Pancreas (tissue), 10 donors: ENCODE measurements at places on chromosomes 6 and 20. TPM values are rescaled to one million over a fixed set of nuclear protein-coding genes. Genes with fewer than 3 reads are reported as not detected.
A peak's percentile ranks its signal among the peaks of the same experiment; 100 is the strongest.

DNA sequence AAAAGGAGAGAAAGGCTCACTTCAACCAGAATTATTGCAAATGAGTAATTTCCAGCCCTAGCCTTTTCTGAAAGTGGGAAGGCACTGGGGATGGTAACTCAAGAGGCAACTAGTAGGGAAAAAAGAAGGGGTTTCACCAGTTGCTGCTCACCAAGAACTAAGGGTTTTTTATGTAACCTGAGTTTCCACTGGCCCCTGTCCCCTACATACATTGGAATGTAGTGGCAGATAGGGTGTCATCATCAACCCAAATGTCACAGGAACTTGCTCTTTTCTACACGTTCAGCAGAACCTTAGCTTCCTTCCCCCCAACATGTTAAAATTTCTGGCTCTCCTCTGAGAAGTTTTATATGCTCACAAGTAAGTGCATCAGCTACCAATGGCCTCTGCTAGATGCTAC is 38.2 kb upstream of the PKHD1 start:
- H3K36me3 ChIP-seq: no peaks in the 10 kb centered on the region
- DNase-seq: no peak
- H3K4me3 ChIP-seq: no peak overlapping the region
- H3K27ac ChIP-seq: peak overlapping the region; percentile 70

DNA sequence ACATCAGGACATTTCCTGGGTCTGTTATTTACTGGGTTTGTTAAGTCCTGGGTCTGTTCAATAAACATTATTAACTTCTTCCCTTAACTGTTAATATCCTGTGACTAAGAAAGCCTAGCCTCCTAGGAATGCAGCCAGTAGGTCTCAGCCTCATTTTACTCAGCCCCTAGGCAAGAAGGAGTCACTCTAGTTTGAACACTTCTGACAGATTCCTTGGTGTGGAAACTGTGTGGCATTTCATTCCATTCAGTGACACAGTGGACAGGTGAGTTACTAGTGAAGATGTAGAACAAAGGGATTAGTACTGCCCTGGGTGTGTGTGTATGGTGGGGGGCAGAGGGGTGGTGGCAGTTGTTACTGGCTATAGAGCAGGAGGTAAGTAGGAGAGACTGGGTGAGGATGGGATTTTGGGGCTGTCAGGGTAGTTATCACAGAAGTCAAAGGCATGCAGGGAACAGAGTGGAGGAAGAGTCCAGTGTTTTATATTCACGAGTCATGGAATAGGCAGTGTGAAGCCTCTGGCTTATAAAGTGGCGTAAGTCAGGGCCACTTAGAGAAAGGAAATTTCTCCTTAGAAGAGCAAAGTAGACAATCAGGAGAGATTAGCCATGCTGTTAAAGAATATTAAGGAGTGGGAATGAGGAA is 28.4 kb downstream of the RNF182 start:
- DNase-seq: no peak
- H3K36me3 ChIP-seq: no peaks in the 10 kb centered on the region
- H3K4me1 ChIP-seq: no peaks in the 10 kb centered on the region
- H3K27ac ChIP-seq: no peak overlapping the region
- H3K27me3 ChIP-seq: no peaks in the 10 kb centered on the region

DNA sequence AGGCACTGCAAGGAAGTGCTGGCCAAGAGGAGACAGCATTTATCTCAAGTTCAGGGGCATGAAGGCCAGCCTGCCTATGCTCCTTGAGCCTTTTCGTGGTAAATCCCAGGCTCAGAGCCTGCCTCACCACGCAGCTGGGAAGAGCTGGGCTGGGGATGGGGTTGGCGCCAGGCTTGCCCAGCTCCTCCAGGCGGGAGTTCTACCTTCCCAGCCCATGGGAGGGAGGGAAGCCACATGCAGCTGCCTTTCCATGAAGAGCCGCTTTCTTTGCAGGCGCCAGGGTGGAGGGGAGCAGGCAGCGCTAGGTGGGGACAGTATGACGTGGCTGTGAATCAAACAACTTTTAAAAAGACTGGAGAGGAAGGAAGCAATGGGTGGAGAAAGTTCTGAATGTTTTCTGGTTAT is 19.5 kb upstream of the SIRT5 start:
- no peaks in the 10 kb centered on the region for H3K4me1 ChIP-seq
- H3K4me3 ChIP-seq: no peak overlapping the region
- no peaks in the 10 kb centered on the region for H3K27me3 ChIP-seq
- no peaks in the 10 kb centered on the region for H3K36me3 ChIP-seq
- H3K27ac ChIP-seq: no peak overlapping the region
- no peak for DNase-seq

DNA sequence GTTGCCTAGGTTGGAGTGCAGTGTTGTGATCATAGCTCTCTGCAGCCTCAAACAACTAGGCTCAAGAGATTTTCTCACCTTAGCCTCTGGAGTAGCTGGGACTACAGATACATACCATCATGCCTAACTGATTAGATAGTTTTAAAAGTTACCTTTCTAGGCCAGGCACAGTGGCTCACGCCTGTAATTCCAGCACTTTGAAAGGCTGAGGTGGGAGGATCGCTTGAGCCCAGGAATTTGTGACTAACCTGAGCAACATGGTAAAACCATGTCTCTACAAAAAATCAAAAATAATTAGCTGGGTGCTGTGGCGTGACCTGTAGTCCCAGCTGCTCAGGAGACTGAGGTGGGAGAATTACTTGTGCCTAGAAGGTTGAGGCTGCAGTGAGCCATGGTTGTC is 41.2 kb downstream of the SLC17A5 start:
- H3K27ac ChIP-seq: no peak overlapping the region
- DNase-seq: no peak
- no peak overlapping the region for H3K4me3 ChIP-seq
- H3K36me3 ChIP-seq: peaks cover 4% of the 10 kb centered on the region
- H3K27me3 ChIP-seq: no peaks in the 10 kb centered on the region

- DNase-seq: no peak
- no peaks in the 10 kb centered on the region for H3K36me3 ChIP-seq
- no peak overlapping the region for H3K27ac ChIP-seq
- no peak overlapping the region for H3K4me3 ChIP-seq
- H3K4me1 ChIP-seq: no peaks in the 10 kb centered on the region
- no peaks in the 10 kb centered on the region for H3K27me3 ChIP-seq
These were observed 208.4 kb upstream of the CNR1 start for GRCh38 chr6:88374553-88374952.

Gene CTAGE9
- total RNA-seq: not detected

DNA sequence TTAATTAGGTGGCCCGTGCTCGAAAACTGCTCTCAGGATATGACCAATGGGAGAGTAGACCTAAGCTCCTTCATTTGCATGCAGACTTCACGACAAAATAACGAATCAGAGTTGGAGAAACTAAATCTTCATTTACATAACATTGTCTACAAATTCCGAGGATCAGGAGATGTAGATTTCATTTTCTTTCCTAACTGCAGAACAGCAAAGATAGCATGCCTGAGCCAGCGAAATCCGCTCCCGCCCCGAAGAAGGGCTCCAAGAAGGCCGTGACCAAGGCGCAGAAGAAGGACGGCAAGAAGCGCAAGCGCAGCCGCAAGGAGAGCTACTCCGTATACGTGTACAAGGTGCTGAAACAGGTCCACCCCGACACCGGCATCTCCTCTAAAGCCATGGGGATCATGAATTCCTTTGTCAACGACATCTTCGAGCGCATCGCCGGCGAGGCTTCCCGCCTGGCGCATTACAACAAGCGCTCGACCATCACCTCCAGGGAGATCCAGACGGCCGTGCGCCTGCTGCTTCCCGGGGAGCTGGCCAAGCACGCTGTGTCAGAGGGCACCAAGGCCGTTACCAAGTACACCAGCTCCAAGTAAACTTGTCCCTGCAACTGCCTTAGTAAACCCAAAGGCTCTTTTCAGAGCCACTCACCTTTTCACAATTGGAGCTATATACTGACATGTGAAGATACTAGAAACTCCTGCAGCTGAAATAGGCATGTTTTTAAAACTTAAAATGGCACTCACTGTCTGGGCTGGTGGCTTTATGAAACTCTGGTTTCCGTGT is 96.5 kb downstream of the HFE start:
- no peaks in the 10 kb centered on the region for H3K27me3 ChIP-seq
- H3K4me3 ChIP-seq: peak overlapping the region; percentile 18
- H3K27ac ChIP-seq: peak overlapping the region; percentile 65
- DNase-seq: peak; percentile 72
- peaks cover 10% of the 10 kb centered on the region for H3K4me1 ChIP-seq

Gene CALHM5
- 0.17 TPM for total RNA-seq
